Fibroblast of skin of right quadriceps (primary cell): ENCODE measurements at places on chromosomes 6 and 20.
A peak's percentile ranks its signal among the peaks of the same experiment; 100 is the strongest.

- peak; percentile 45 for DNase-seq
Measured at GRCh38 chr6:105600336-105601260, 197.7 kb upstream of the PREP start.

- DNase-seq = no peak
Measured at GRCh38 chr6:71053475-71053874, 96.6 kb upstream of the B3GAT2 start.

DNA sequence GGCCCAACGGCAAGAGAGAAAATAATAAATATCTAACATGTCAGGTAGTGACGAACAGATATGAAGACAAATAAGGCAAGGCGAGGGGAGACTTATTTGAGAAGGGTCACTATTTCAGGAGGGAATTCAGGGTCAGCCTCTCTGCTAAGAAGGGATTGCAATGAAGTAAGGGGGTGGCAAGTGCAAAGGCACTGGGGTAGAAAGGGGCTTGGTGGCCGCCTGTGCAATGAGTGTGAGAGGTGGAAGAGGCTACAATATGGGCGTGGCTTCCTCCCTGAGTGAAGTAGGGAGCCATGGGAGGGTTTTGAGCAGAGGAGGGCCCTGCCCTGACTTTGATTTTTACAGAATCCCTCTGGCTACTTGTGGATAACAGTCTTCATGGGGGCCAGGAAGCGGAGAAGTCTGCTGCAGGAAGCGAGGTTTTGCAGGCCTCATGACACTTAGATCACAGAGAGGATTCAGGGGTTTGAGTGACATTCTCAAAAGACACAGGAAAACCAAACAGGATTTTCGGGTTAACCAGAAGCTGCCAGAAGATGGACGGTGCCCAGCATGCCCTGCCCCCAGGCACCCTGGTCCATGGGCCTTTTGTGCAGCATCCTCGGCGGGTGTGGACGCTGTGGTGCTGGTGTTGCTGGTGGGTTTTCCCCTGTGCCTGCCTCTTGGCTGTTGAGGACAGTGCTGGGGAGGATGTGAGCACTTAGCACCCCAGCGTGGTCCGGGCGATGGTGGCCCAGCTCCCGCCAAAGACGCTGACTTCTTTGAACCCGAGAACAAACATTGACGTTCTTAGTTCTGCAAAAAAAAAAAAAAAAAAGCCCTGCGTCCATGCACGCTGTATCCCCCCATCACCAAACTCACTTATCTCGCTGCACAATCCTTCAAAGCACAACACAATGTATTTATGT lies 124.2 kb upstream of the PTPN1 start:
- DNase-seq = no peak

DNA sequence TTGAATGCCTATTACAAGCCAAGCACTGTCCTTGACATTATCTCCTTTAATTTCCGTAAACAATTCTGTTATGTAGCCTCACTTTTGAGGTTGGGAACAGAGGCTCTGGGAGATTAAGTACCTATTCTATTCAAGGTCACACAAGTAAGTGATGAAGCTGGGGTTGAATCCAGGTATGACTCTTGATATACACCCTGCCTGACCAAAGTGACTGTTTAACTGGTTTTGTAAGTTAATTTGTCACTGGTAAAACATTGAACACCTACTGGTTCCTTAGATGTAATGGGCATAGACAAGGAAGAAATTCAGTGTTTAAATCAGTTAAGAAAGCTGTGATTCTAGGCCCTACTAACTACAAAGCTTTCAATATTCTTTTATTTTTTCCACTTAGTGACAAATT lies 22.9 kb downstream of the GTF2H5 start:
- no peak for DNase-seq

- DNase-seq = peak; percentile 27
Measured at GRCh38 chr20:58481481-58482021, 33.6 kb downstream of the APCDD1L start.

DNA sequence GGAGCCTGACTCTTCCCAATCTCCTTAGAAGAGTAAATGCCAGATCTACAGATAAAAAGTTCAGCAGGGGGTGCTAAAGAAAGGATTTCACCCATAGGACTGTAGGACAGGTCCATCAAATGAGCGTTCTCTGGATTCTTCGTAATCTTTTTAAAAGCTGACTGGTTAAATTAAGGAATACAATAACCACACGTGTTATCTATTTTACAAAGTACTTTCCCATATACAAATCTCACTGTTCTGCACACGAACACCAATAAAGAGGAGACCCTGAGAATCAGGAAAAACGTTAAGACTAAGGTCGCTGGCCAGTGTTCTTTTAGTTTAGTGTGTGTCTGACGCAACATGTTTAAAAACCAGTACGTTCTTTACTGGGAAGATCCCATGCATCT lies 542 bp downstream of the TUBE1 start:
- DNase-seq = peak; percentile 66

GRCh38 chr6:125393449-125393858 lies 91.7 kb upstream of the HDDC2 start:
- peak; percentile 1 for DNase-seq

DNA sequence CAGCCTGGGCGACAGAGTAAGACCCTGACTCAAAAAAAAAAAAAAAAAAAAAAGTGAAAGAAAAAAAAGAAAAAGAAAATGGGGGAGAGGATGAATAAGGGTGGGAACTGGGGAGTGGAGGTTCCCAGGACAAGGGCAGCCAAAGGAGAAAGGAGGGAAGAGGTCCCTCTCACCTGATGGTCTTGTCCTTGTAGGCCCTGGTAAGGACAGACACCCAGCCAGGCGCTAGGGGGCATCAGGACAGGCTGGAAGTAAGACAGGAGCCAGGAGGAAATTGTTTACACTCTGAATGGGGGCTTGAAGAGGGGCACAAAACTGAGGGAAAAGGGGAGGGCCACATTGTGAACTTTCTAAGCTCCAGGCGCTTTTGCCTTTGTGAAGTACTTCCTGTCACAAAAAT lies 2.3 kb upstream of the ALDH5A1 start:
- no peak for DNase-seq

DNA sequence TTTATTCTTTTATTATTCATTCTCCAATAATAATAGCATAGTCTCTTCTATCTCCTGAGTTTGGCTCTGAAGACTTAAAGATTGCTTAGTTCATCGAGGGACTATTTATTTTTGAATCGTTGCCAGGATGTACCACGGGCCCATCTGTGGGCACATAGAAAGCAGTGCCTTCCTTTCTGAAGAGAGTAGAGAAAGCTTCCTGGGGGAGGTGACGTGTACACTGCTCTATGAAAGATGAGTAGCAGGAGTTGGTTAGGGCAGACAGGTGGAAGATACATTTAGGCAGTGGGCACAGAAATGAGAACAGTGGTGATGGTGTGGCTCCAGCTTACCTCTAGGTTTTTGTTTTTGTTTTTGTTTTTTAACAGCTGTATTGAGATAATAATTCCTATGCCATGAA lies 98.4 kb downstream of the CDKAL1 start:
- no peak for DNase-seq

GRCh38 chr6:70857387-70858077 lies 99.3 kb downstream of the B3GAT2 start:
- DNase-seq = no peak

DNA sequence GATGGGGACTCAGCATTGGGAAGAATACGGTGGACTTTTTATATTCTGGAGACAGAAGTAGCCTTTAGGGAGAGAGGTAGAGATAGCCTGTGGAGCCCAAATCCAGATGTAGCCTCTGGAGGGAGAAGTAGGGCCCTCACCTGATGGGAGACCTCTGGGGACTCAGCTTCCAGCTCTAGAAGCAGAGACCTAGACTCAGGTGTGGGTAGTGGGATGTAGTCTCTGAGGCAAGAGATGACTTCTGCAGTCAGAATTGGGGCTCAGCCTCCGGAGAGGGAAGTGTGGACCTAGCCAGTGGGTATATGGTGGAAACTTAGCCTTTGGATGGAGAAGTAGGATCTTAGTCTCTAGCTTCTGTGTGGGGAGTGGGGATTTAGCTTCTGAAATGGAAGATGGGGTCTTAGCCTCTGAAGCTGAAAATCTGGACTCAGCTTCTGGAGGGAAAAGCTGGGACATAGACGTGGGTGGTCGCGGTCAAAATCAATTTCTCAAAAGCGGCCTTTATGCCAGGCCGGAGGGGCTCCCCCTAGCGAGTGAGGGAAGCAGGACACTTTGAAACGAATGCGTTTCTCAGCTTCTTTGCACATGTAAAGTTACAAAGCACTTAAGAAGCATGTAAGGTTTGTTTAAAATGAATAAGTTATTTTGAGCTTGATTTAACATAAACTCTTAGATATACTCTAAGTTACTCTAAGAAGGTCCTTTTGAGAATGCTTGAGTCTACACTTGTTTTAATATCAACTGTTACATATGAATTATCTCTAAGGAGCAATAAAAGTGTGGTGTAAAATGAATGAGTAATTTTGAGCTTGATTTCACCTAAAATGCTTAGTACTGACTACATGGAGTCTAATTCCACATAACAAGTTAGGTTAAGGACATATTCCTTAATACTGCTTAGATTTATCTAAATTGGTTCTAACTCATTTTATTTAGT lies 12.9 kb upstream of the ZNF343 start:
- DNase-seq = peak; percentile 40

- no peak for DNase-seq
Measured at GRCh38 chr20:32585011-32585585, at the start of gene NOL4L. NOL4L (minus strand) TSS chr20:32585333; CDS start chr20:32584890, 443 bp downstream.

GRCh38 chr6:82038631-82039030 lies 208.9 kb downstream of the IBTK start:
- DNase-seq = no peak

DNA sequence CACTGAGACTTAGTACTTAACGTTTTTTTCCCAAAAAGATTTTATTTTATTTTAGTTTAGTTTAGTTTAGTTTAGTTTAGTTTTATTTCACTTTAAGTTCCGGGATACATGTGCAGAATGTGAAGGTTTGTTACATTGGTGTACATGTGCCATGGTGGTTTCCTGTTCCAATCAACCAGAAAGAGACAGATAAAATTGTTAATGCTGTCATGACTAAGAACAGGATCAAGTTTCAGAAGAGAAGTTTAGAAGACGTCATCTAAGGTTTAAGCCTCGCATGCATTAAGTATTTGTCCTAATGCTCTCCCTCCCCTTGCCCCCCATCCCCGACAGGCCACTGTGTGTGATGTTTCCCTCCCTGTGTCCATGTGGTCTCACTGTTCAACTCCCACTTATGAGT lies 540.0 kb downstream of the KHDRBS2 start:
- DNase-seq = no peak

- DNase-seq = no peak
Measured at GRCh38 chr20:57435498-57436222, 44.5 kb downstream of the RBM38 start.

- DNase-seq = no peak
Measured at GRCh38 chr6:111837641-111838500, 35.4 kb downstream of the FYN start.

GRCh38 chr6:130421585-130421984 lies 55.8 kb downstream of the TMEM200A start:
- peak; percentile 86 for DNase-seq

- DNase-seq = no peak
Measured at GRCh38 chr20:46156065-46156464, 38.0 kb downstream of the CD40 start.

DNA sequence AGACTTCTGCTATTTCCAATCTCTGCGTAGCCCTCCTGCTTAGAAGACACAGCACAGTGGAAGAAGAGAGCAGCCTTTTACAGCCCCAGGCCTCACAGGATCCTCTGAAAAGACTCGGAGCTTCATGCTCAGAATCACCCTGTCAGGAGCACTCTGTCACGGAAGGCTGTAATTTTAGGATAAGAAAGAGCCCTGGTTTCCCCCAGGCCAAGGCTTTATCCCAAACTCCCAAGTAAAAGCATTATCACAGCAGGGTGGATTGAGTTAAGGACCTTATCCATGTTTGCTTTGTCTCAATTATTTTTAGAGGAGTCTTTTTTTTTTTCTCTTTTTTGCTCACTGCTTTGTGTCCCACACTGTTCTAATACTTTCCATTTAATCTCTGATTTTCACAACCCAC lies 39.2 kb downstream of the ANKS1A start:
- DNase-seq = no peak

DNA sequence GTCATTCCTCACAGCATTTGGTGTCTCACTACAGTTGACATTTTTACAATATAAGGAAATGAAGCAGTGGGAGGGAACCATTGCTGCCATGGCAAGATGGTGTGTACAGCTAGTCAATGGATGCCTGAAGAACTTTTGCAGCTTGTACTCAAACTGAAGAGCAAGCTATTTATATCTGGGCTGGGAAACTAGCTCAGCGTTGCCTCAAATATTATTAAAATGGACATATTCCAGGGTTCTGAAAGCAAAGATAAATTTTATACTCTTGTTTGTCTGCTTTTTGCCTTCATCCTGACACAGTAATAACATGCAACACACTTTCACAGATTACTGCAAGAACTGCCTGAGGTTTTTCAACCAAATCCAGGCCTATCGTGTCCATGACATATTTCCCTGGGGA lies 156.4 kb upstream of the COL21A1 start:
- DNase-seq = no peak

- DNase-seq = peak; percentile 94
Measured at GRCh38 chr6:112691289-112691688, 344.2 kb downstream of the RFPL4B start.

DNA sequence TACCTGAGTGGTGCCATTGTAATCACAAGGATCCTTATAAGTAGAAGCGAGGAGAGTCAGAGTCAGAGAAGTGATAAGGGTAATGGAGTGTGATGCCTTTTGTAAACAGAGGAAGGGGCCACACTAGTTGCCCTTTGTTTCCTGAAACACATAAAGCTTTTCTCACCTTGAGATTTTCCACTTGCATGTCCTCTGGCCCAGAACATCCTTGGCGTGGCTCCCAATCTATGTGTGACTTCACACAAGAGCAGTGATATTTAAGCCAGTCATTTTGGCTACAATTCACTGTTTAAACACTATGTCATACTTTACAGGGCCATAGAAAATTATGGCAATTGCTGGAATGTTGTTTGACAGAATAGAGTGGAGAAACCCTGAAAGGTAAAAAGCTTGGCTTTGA lies 121.2 kb upstream of the BTN3A2 start:
- no peak for DNase-seq

- no peak for DNase-seq
Measured at GRCh38 chr6:147105786-147106185, 98.4 kb upstream of the STXBP5 start.

DNA sequence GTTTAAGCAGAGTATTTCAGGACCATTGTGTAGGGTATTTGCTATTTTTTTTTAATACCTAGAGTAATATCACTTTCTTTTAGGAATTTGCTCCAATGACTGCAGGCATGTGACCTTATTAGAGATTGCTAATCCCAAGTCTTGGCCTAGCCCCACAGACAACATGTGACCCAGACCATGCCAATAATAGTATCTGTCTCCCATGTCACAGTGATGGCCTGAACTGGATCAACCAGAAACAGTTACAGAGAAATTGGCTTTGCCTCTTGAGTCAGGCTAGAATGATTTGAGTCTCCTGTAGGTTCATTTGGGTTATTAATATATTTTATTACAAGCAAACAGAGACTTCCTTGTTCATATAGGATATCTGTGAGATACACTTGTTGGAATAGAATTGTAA lies 116.8 kb downstream of the DNAH8 start:
- no peak for DNase-seq
